ENCODE measurements at places on chromosomes 4 and X.

GRCh38 chr4:152926959-152927358 is 9.2 kb upstream of the FHDC1 start:
- H3K36me3 ChIP-seq, result no peaks in the 10 kb centered on the region
- H3K4me1 ChIP-seq, result no peaks in the 10 kb centered on the region
- H3K27ac ChIP-seq, result no peak overlapping the region

GRCh38 chrX:153824348-153824747 is 6.0 kb downstream of the PDZD4 start:
- peaks cover 7% of the 10 kb centered on the region for H3K27me3 ChIP-seq
- no peaks in the 10 kb centered on the region for H3K36me3 ChIP-seq

DNA sequence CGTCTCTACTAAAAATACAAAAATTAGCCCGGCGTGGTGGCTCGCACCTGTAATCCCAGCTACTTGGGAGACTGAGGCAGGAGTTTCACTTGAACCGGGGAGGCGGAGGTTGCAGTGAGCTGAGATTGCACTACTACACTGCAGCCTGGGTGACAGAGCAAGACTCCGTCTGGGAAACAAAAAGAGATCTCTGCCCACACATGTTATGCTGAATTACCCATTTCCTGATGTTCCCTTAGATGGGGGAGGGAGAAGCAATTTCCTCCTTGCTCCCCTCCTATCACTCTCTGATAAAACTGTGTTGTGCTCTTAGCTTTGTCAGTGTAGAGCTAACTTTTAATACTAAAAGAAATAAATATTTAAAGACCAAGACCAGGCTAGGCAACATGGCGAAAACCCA is 102.5 kb downstream of the LARP7 start:
- H3K27me3 ChIP-seq, result no peaks in the 10 kb centered on the region
- no peaks in the 10 kb centered on the region for H3K36me3 ChIP-seq
- H3K4me1 ChIP-seq, result no peaks in the 10 kb centered on the region
- H3K27ac ChIP-seq, result no peak overlapping the region
- DNase-seq, result no peak
- H3K4me3 ChIP-seq, result no peak overlapping the region

DNA sequence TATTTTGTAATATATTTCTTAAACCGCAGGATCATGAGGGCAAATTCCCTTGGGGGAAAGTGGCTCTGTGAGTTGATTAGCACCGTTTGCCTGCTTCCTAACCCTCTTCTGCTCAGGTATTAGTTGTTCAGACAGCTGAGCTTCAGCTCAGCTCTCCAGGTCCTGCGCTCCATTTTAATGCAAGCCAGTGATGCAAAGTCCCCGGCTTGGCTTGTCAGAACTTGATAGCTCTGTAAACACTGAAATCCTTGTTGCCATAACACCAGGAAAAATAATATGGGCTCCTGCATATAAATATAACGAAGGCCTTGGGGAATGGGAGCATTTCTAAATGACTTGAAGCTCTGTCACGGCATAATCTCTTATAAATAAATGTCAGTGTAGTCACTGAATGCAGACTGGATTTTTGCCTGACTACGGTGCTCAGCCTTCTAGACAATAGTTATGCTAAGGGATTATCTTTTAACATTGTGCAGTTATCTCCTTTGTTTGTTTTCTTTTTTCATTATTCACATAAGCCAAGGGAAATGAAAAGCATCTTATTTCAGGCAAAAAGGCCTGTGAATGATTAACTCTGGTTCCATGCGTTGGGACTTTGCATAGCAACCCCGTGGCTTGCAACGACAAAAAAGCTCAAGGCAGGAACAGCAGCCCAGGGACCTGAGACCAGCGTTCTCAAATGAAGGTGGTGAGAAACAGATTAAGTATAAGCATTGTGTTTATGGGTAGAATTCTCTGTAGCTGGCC is 253.2 kb downstream of the SPRY1 start:
- peak overlapping the region; percentile 8 for H3K4me3 ChIP-seq
- peaks cover 33% of the 10 kb centered on the region for H3K4me1 ChIP-seq
- no peaks in the 10 kb centered on the region for H3K27me3 ChIP-seq
- DNase-seq, result no peak

DNA sequence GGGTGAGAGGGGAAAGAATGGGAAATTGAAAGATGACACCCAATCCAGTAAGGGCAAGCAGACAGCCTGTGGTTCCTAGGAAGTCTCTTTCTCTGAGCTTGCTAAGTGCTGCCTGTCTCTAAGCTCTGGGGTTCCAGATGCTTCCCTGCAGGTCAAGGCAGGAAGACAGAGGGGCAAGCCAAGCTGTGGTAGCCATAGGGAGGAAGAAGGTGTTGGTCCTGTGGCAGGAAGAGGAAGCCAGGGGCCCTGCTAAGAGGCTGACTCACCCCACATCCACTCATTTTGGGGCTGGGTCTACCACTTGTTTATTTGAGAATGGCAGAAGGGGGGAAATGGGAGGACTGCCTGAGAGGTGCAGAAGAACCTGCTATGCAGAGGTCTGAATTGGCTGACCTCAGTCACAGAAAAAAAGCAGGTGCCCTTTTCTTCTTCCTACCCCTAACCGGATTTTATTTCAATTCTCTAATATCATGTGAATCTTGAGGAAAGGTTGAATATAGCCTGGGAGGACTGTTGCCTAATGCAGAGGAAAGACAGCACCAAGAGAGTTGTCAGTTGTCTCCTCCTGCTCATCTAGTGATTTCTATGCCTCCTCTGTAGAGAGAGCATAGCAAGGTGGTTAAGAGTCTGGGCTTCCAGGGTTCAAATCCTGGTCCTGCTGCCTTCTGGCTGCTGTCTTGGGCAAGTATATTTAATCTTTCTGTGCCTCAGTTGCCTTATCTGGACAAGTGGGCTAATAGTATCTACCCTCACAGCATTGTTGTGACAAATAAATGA is 27.4 kb downstream of the HOPX start:
- DNase-seq, result no peak
- no peak overlapping the region for H3K27ac ChIP-seq
- H3K4me3 ChIP-seq, result no peak overlapping the region

DNA sequence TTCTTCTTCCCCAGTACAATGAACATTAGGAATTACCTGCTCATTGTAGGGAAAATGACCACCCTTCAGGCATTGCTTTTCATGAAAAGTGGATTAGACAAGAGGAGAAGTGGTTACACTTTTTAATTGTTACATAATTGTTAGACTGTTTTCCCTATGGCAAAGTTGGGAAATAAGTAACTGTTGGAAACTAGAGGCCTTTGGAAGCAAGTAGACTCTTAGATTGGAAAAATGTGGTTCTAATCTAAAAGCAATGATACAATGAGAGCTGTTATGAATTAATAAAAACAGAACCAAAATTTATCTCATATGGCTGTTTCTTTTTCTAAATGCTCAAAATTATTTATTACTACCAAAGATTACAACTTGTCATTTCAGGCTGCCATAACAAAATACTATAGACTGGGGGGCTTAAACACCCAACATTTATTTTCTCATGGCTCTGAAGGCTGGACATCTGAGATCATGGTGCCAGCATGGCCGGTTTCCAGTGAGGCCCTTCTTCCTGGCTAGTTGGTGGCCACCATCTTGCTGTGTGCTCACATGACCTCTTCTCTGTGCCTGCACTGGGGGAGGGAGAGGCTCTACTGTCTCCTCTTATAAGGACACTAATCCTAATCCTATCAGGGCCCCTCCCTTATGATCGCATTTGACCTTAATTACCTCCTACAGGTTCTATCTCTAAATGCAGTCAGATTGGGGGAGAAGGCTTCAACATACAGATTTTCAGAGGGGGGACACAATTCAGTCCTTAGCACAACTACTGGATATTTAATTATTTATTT is 12.5 kb downstream of the CC2D2A start:
- DNase-seq, result no peak
- peaks cover 18% of the 10 kb centered on the region for H3K4me1 ChIP-seq
- no peak overlapping the region for H3K4me3 ChIP-seq
- peaks cover 28% of the 10 kb centered on the region for H3K36me3 ChIP-seq
- H3K27ac ChIP-seq, result peak overlapping the region; percentile 77
- no peaks in the 10 kb centered on the region for H3K27me3 ChIP-seq

DNA sequence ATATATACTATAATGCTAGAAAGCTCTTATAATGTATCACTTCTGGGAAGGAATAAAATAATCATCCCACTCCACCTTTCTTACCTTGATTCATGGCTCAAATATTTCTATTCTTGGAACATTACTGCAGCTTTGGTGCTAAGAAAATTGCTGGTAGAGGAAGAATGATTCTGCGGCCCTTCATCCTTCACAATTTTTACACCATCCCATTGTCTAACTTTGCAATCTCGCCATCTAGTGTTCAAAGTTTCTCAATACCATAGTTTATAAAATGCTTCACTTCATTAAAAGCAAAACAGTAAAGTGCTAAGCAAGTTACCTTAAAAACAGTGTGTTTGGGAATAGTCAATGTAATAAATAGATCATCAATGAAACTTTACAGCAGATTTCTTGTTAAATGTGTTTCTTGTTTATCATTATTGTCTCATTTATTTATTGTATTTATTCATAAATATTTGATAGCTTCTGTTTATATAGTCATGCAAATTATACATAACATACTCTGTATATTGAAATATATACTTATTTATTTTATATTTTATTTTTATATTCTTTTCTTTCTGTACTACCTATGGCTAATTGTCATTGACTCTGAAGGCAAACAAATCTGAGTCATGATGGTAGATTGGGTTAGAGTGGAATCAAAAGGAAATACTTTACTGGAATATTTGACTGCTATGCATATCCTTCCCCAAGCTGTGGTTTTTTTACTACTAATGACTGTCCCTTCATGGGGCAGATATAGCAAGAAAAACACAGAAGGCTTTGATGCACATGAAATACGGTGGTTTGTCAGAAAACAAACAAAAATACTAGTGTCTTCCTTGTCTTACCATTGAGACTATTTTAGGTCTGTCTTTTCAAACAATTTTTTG is 390.7 kb downstream of the MAPK10 start:
- H3K4me3 ChIP-seq, result no peak overlapping the region
- H3K27ac ChIP-seq, result no peak overlapping the region
- peaks cover 28% of the 10 kb centered on the region for H3K4me1 ChIP-seq
- no peaks in the 10 kb centered on the region for H3K36me3 ChIP-seq

DNA sequence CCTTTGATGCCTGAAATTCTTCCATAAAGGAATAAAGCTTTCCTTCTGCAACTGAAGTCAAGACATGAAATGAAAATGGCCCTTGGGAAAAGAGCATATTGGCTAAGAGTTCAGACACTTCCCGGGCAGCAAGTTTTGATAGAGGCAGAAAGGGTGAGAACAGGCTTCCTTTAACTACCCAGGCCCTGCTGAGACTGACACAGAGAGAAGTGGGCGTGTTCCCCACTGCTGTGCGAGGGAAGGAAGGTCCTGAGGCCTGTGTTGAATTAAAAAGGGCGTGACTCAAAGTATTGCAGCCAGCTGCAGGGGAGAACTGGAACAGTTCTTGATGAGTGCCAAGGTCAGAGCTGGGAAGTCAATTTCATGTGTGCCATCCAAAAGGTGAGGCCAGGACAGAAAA is 33.9 kb upstream of the ADGRG2 start:
- DNase-seq, result no peak
- H3K4me3 ChIP-seq, result no peak overlapping the region
- H3K27me3 ChIP-seq, result no peaks in the 10 kb centered on the region
- H3K4me1 ChIP-seq, result no peaks in the 10 kb centered on the region

GRCh38 chr4:68062501-68062900 is 67.2 kb downstream of the TMPRSS11F start:
- no peaks in the 10 kb centered on the region for H3K27me3 ChIP-seq
- no peaks in the 10 kb centered on the region for H3K36me3 ChIP-seq
- no peak for DNase-seq
- no peaks in the 10 kb centered on the region for H3K4me1 ChIP-seq

DNA sequence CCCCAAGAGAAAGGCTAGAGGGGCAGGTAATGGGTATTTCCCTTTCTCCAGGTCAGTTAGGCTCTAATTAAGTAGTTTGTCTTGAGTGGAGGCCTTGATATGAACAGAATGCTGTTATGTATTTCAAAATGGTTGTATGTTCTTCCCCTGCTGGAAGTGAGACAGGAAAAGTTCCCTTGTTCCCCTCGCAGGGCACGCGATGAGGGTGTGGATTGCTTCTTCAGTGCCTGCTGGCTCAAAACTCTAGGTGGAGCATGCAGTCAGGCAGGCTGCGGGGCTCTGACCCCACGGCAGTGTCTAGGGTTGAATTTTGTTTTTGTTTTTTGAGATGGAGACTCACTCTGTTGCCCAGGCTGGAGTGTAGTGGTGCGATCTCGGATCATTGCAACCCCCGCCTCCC is 341.0 kb upstream of the ZCCHC13 start:
- no peaks in the 10 kb centered on the region for H3K36me3 ChIP-seq
- peak overlapping the region; percentile 42 for H3K27ac ChIP-seq
- no peaks in the 10 kb centered on the region for H3K27me3 ChIP-seq
- H3K4me3 ChIP-seq, result no peak overlapping the region

GRCh38 chrX:68304602-68305001 is 128.7 kb downstream of the OPHN1 start:
- no peaks in the 10 kb centered on the region for H3K36me3 ChIP-seq
- H3K4me1 ChIP-seq, result no peaks in the 10 kb centered on the region
- no peaks in the 10 kb centered on the region for H3K27me3 ChIP-seq
- no peak overlapping the region for H3K27ac ChIP-seq

DNA sequence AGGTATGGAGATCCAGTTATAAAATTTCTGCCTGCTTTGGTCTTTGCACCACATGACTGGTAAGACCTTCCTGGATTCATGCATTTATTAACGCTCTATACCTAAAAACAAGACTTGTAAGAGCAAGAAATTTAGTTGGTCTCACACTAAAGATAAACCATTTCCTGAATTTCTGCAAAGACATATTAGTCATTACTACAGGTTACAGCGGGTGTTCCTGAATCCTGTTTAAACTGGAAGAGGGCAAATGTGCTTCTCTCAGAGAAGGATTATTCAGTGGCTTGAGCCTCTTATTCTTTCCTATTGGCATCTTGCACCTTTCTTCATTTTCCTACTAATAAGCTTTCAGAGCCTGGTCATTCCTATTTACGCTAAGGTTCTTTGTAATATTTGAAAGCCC is 397.6 kb upstream of the TENM3 start:
- H3K4me3 ChIP-seq, result no peak overlapping the region
- no peak overlapping the region for H3K27ac ChIP-seq
- peaks cover under 1% of the 10 kb centered on the region for H3K27me3 ChIP-seq

DNA sequence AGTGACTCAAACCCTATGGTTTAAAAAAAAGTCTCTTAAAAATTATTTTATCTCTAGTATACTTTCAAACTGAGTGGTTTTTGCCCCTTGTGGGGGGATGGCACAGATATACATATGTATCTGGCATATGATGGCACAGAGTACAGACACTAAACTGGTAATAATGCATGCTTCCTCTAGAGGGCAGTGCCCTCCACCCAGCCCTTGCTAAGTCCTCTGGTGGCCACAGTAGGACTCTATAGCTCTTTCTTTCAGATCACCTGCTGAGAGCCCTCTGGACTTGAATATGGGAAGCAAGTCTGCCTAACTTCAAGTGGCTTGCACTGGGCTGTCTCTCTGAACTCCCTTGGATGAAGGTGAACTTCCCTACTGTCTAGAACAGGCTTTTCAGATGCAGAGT is 66.3 kb downstream of the TSPAN7 start:
- DNase-seq, result no peak
- no peaks in the 10 kb centered on the region for H3K36me3 ChIP-seq
- H3K27ac ChIP-seq, result no peak overlapping the region
- peaks cover 8% of the 10 kb centered on the region for H3K4me1 ChIP-seq
- H3K4me3 ChIP-seq, result no peak overlapping the region

- no peak overlapping the region for H3K27ac ChIP-seq
- H3K36me3 ChIP-seq, result no peaks in the 10 kb centered on the region
- peaks cover 14% of the 10 kb centered on the region for H3K4me1 ChIP-seq
- DNase-seq, result no peak
- H3K27me3 ChIP-seq, result no peaks in the 10 kb centered on the region
Measured at GRCh38 chrX:17564689-17565409, 172.4 kb upstream of the SCML1 start.

GRCh38 chrX:136450050-136450830 is 37.5 kb upstream of the BRS3 start:
- H3K4me3 ChIP-seq, result no peak overlapping the region
- no peaks in the 10 kb centered on the region for H3K36me3 ChIP-seq
- no peak for DNase-seq
- H3K4me1 ChIP-seq, result no peaks in the 10 kb centered on the region

All from left ventricle myocardium inferior (tissue), 1 donor.